Activated T-helper 2 cell treated with anti-CD3 and anti-CD28 coated beads, Interferon-gamma antibody, Interleukin-2, Interleukin-4, amounts not matched to agents 10 μg/mL and 5 μg/mL and 100 μg/mL, durations not matched to agents 14 hours and 24 hours and 36 hours (primary cell): ENCODE measurements at places on chromosomes 11 and 22. TPM values are rescaled to one million over a fixed set of nuclear protein-coding genes. Genes with fewer than 3 reads are reported as not detected.

TSGA10IP gene
- total RNA-seq: not detected in 2 replicates

DNA sequence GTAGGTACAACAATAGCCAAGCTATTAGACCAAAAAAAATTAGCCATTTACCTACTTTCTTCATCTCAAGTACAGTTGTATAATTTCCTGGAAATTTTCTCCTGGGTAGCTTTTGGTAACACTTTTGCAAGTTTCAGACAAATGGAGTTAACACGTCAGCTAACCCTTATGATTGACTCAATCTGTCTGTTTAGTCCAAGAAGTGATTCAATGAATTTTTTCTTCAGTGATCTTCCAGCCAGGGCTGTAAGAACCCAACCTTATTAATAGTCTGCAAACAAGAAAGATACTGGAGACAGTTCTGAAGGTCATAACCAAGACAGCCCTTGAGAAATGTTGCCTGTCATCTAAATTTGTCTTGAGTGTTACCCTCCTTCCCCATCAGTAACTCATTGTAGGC, 30.1 kb upstream of the FIBIN start:
- no peak for DNase-seq

DNA sequence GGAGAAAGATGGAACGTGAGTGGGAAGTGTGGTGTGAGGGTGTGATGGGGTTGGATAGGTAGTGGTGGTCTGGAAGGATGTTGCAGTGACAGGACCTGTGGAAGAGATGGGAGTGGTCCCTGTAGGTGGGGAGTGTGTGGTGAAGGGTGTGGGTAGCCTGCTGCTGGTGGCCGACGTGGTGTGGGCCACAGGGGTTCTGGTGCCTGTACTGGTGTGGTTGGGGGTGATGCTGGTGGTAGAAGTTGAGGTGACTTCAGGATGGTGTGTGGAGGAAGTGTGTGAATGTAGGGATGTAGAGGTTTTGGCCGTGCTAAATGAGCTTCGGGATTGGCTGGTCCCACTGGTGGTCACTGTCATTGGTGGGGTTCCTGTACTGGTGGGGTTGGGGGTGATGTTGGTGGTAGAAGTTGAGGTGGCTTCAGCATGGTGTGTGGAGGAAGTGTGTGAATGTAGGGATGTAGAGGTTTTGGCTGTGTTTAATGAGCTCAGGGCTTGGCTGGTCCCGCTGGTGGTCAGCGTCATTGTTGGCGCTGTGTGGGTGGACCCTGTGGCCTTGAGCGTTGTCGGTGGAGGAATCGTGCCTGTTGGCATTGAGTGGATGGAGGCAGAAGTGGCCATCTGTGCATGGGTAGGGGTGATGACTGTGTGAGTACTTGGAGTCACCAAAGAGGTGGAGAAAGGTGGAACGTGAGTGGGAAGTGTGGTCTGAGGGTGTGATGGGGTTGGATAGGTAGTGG, 19.1 kb downstream of the MUC6 start:
- DNase-seq: no peak

GRCh38 chr11:61679296-61679695, 895 bp upstream of the DAGLA start:
- DNase-seq: no peak

DNA sequence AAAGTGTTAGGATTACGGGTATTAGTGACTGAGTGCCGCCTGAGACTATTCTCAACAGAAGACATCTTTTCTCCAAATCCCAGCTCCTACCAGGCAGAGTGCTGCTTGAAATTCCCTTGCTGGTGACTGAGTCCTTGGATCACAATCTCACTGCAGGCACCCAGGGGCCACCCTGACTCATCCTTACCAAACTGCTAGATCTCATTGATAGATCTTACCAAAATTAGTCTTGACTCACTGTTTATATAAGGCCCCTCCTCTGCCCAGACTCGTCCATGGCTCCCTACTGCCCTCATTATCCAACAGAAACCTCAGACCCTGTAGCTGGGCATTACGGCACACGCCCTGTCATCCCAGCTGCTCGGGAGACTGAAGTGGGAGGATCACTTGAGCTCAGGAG, 14.7 kb downstream of the TBC1D10A start:
- no peak for DNase-seq

SBF2 gene
- total RNA-seq: 4.2 and 4.9 TPM in 2 replicates

- DNase-seq: no peak
These were observed 52.2 kb downstream of the PRDM10 start for GRCh38 chr11:129950101-129951091.

RFPL3 gene
- not detected in 2 replicates for total RNA-seq
